Femur (tissue), 1 donor: ENCODE measurements at places on chromosomes 6 and 20.

- peak; percentile 81 for DNase-seq
These were observed 7.6 kb upstream of the TMEM14A start for GRCh38 chr6:52663120-52663935.

- no peak for DNase-seq
These were observed 309.8 kb upstream of the SUPT3H start for GRCh38 chr6:45687570-45687969.

DNA sequence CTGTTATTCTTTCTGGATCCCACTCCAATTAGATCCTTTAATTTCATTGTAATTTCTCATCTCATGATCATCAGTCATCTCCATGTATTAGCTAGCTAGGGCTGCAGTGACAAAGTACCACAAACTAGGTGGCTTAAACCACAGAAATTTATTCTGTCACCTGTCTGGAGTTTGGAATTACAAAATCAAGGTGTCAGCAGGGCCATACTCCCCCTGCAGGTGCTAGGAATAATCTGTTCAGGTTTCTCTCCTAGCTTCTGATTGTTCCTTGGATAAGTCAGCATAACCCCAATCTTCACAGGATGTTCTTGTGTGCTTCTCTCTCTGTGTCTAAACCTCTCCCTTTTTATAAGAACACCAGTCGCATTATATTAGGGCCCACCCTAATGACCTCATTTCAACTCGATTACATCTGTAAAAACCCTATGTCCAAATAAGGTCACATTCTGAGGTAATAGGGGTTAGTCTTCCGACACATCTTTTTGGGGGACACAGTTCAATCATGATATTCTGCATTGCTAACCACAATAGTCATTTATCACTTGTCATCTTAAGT is 40.5 kb downstream of the BEND6 start:
- no peak for DNase-seq

- no peak for DNase-seq
These were observed 69.2 kb upstream of the PTGIS start for GRCh38 chr20:49637046-49637637.

DNA sequence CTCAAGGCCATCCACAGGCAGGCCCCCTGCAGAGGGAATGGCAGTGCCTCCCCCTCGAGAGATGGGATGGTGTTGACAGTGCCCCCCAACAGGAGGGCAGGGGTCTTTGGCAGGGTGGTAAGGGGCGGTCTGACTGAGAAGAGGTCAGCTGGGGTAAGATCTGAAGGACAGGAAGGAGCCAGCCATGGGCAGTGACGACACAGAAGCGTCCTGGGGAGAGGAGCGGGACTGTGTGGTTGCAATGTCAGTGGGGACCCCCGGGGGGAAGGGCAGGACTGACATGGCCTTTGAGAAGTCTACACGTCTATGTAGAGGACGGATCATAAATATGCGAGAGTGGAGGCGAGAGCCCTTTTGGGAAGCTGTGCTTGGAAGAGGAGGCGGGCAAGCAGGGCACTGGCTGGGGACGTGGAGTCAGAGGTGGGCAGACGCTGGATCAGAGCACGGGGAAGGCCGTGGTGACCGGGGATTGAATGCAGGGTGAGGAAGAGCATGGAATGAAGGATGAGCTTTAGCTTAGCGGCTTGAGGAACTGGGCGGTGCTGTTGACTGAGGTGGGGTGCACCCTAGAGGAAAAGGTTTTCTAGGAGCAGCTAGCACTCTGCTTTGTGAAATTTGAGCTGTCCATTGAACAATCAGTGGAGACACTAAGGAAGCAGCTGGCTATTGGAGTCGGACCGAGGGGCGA is 82.5 kb upstream of the AGPAT4 start:
- DNase-seq: no peak

GRCh38 chr6:12163149-12163548 is 127.0 kb upstream of the EDN1 start:
- no peak for DNase-seq

GRCh38 chr6:72425003-72425681 is 196.7 kb upstream of the KCNQ5 start:
- no peak for DNase-seq

DNA sequence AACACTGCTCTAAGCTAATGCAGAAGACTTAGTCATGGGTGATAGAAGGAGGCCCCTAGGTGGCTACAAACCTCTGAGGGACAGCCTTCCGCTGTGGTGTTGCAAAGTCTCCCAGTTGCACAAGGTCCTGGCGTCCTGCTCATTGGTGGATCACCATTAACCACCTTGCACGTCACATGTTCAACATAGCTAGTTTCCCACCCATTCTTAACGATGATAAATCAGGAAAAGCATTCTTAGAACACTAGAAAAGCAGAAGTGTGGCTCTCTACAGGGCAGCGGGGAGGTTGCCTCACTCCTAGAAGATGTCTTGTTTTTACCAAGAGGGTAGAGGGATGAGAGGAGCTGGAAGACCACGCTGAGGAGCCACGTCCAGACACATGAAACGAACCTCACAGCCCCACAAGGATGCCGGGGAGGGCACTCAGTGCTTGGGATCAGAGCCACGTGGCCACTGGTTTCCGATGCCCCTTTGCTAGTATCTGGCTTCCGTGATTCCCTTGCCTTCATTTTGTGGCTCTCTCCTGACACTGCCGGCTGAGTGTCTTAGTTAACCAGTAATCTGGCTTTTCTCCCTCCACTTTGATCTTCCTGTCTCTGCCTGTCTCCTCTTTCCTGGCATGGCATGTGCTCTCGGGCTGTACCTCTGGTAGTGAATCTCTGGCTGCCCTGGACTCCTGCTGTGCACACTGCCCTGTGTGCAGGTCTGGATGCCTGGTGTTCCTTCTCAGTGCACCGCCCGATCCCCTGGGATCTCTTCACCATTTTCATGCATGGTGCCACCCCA is 91.4 kb upstream of the NEDD9 start:
- DNase-seq: peak; percentile 58

DNA sequence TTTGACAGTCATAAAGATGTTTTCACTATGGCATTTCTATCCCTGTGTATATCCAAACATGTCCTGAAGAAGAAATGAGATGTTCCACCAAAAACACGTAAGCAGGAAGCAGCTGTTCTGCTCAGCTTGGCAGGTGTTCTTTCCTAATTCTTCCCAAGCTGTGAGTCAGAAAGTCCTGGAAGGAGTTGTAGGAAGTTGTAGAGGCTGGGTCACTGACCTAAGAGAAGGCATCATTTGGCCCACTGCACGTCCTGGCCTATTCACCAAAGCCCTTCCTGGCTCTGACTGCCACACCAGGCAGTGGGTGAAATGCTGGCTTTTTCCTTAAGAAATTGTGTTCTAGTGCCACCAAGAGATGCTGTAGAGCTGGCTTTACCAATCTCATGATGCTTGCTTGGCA is 40.3 kb downstream of the STX11 start:
- DNase-seq: peak; percentile 22

- no peak for DNase-seq
These were observed 449.8 kb downstream of the HACE1 start for GRCh38 chr6:104409913-104410312.

GRCh38 chr6:147287869-147288271 is 83.7 kb downstream of the STXBP5 start:
- DNase-seq: no peak
